GM18507 (cell line): ENCODE measurements at places on chromosomes 5 and 9.

GRCh38 chr5:1912951-1913565, 30.3 kb upstream of the IRX4 start:
- DNase-seq: no peak

GRCh38 chr5:78295035-78295961, 800 bp upstream of the AP3B1 start:
- DNase-seq: peak; percentile 15

GRCh38 chr5:102531506-102531905, 32.7 kb upstream of the SLCO6A1 start:
- DNase-seq: no peak

- DNase-seq: no peak
Measured at GRCh38 chr5:109479260-109479860, 69.6 kb upstream of the PJA2 start.

GRCh38 chr5:145976431-145977155, 40.2 kb downstream of the SH3RF2 start:
- no peak for DNase-seq

- DNase-seq: no peak
Measured at GRCh38 chr5:149936044-149936699, 8.4 kb downstream of the PDE6A start.

GRCh38 chr9:33921967-33922895, 105.3 kb downstream of the UBE2R2 start:
- DNase-seq: peak; percentile 28

DNA sequence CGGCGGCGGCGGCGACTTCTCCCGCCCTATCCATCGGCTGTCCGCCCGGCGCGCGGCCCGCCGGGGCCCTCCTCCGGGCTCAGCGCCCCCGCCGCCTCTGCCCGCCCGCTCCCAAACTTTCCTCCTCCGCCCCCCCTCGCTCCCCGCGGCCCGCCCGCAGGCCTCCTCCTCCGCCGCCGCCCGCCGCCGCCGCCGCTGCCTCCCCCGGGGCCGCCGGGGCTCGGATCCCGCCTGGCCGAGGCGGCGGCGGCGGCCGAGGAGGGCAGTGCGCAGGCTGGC, 460 bp upstream of the PBX3 start:
- no peak for DNase-seq

- no peak for DNase-seq
Measured at GRCh38 chr5:171701100-171701541, 84.5 kb upstream of the SMIM23 start.

- no peak for DNase-seq
Measured at GRCh38 chr5:52727576-52727975, 60.1 kb upstream of the ITGA1 start.

DNA sequence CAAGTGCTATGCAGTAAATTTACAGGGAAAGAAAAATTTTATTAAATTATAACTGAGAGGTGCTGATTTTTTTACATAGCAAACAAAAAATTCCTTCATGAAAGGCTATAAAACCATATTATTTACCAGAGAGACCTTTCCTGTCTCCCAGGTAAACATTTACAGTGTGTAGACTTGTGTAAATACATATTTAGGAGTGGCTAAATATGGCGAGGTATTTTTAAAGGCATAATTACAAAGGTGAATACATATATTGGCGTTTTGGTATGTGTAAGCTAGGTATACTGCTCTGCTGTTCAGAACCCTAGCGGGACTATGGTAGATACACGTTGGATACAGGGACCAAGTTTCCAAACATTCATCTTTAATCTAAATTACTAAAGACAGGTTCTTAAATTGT, 170.6 kb upstream of the MEF2C start:
- DNase-seq: no peak

- DNase-seq: no peak
Measured at GRCh38 chr5:95762652-95763041, 31.5 kb downstream of the RHOBTB3 start.

DNA sequence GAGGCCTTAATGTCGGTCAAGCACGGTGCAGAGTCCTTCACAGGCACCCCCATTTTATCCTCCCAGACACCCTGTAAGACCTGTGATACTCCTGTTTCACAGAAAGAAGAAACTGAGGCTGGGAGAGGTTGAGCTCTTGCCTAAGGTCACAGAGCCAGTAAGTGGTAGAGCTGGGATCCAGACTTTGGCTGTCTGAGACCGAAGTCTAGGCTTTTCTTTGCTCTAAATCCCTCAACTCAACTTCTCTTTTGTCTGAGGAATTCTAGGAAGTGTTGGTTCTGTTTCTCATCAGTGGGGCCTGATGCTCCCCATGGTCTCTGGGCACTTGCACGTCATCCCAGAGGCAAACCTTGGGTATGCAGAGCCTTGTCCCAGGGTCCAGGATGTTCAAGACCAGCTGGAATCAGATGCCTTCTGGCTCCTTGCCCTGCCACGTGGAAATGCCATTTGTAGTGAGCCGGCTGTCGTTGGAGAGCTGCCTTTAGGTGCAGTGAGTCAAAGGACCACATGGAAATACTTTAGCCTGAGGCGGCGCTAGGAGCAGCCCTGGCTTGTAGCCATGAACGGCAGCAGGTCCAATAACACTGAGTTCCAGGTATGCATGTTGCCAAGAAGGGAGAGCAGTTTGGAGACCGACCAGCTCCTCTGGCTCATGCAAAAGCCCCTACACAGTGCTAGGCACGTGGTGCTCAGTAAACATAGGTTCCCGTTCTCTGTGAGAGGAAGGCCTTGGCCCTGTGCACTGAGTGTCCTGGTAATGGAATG, 9.2 kb downstream of the DCANP1 start:
- DNase-seq: no peak

DNA sequence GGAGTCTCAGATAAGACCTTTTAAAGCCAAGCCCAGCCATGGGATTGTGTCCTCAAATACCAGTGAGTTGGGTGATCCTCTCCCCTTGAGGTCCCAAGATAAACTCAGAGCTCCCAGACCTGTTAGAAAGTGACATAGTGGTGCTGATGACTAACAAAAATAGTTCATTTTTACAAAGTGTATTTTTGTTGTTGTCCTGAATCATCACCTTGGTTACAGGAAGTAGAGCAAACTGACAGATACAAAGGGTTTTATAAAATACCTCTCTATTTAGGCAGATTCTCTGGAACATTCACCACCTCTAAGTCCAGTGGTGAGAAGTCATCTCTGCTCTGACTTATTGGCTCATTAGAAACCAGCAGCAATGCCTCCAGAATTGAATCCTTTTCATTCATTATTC, 259.3 kb downstream of the CEMIP2 start:
- no peak for DNase-seq

GRCh38 chr5:140677947-140678346, 4.6 kb upstream of the DND1 start:
- DNase-seq: no peak

DNA sequence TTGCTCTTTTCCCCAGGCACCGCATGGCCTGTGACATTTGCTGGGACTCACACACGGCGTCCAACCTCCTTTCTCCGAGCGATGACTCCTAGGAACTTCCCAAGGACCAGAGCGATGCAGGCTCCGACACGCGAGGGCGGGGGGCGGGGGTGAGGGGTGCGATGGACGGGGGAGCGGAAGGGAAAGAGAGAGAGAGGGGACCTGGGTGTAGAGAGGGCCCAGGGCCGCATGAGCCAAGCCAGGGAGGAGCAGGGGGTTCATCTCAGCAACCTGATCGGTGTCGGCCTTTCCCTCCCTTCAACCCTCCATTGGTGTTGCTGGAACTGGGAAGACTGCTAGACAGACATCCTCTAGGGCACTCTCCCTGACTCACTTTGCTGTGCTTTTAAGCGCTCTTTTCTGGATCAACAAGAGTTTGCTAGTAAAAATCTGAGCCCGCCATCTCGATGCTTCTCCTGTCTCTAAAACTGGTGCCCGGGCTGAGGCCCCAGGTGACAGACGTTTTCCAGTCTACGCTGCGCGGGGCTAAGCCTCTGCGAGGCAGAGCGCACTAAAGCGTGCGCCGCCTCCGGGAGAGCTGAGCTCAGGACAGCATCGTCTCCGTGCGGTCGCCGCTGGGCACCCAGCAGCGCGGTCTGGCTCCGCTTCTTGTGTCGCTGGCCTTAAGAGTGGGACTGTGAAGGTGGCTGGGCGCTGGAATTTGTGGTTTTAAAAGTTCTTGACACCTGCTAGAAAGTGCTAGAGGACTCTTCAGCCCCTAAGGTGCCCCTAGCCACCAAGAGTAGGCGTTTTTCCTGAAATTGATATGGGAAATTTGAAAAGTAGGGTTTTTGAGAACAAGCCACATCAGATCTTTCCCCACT, 1.0 kb upstream of the TSLP start:
- no peak for DNase-seq

DNA sequence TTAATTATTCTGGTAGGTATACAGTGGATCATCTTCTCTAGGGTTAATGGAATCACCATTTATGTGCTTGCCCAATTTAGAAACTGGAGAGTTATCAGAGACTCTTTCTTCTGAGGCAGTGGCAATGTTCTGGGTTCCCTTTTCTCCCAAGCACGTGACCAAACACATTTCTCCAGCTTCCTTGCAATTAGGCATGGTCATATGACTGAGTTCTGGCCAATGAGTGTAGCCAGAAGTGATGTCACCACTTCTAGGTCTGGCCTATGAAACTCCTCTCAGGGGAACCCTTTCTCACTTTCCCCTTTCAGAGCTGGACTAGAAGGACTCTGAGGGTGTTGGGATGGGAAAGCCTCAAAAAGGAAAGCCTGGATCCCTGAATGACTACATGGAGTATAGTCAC, 172.0 kb downstream of the NSG2 start:
- no peak for DNase-seq

- DNase-seq: no peak
Measured at GRCh38 chr5:150206098-150206778, 16.4 kb downstream of the SLC6A7 start.

- no peak for DNase-seq
Measured at GRCh38 chr9:27260789-27261516, 36.0 kb downstream of the EQTN start.

DNA sequence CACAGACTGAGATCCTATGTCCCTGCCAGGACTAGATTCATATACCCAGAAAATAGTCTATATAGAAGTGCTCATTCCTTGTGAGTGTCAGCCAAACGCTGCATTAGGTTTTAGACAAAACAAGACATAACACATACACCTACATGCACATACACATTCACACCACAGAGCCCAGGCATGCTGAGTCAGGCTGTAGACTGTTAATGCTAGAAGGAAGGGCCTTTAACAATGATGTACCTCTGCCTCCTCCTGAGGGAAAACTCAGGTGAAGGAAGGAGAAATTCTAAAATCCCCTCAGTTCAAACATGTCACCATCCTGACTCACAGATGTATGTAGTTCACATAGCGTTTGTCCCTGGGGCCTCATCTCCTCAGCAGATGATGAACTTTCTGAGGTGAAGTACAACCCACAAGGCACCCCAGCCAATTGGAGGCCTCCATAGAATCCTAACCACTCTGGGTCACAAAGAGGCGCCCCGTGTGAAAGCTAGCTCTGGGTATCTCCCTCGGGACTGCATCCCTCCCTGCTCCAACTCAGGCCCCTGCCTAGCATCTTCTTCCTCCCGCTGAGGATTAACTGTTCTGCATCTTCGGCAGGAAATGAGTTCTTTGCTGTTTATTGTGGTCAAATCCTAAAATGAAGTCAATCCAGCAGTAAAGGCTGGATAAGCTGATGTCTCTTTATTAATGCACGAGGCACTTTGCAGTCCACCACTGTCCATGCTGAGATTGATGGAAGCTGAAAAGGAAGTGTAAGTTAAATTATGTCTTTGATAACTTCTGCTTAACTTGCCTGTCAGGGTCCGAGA, 40.8 kb upstream of the FSTL4 start:
- DNase-seq: no peak

GRCh38 chr5:167355346-167355745, 936.1 kb upstream of the WWC1 start:
- no peak for DNase-seq

DNA sequence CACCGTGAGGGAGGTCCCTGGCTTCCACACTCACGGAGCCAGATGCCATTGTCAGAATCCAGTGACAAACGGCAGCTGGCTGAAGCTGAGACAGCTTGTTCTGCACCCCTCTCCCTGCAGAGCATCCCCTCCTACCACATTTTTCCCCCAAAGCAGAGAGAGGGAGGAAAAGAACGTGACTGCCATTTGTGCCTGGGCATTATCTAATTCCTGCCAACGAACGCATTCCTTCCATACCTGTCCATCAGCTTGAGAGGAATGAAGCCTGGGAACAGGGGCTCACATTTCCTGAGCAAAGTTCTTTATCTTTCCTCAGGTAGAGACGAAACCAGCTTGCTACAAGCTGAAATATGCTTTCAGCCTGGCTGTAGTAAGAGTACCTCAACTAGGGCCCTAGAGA, 175.4 kb downstream of the SLIT3 start:
- no peak for DNase-seq

DNA sequence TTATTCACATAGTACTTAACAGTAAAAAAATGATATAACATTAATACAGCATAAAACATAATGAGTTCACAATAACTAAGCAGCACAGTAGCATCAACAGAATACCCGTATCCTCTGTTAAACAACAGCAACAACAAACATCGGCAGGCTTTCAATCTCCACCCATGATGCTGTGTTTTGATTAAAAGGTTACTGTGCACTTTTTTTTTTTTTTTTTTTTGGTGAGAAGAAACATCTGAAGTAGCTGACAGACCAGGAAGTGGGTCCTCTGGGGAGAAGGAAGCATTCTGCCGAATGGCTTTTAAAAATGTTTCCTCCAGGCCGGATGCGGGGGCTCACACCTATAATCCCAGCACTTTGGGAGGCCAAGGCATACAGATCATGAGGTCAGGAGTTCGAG, 282.3 kb downstream of the EPB41L4A start:
- no peak for DNase-seq

- no peak for DNase-seq
Measured at GRCh38 chr5:178380086-178380485, 147.5 kb upstream of the PHYKPL start.

DNA sequence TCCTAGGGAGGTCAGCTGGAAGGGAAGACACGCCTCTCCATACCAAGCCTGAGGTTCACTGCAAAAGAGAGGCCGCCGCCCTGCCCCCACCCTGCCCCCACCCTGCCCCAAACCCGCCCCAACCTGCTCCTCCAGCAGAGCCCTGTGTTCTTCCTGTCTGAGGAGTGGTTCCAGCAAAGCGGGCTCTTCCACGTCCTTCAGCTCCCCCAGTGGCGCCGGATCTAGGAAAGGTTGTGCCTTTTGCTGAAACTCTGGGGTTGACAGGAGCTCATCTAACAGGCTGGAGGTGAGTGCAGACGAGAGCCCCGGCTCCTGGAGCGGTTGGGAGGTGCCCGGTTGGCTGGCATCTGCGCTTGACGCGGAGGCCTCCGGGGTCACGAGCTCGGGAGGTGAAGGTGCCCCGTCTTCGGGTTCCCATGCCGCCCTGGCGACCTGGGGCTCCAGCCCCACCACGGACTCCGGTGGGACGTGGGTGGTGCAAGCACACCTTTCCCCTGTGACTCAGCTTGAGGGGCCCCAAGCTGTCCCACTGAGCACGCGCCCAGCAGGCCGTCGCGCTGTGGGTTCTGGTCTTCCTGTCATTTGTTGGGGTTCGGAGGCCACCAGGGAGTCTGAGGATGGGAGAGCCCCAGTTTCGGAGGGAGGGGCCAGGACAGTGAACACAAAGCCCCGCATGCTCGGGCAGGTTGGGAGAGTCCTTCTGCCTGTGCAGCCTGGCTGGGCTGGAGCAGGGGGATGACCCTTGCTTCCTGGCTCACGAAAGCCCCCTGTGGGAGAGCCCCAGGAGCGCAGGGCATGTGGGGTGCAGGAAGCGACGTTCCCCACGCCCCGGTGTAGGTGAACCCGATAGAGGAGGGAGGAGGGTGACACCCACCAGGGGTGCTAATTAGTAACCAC, 1467.1 kb downstream of the FOXD4L5 start:
- peak; percentile 17 for DNase-seq
